ENCODE measurements at places on chromosomes 1 and 21.
A peak's percentile ranks its signal among the peaks of the same experiment; 100 is the strongest.

GRCh38 chr1:202210385-202210784 is 16.8 kb downstream of the LGR6 start:
- DNase-seq: no peak

DNA sequence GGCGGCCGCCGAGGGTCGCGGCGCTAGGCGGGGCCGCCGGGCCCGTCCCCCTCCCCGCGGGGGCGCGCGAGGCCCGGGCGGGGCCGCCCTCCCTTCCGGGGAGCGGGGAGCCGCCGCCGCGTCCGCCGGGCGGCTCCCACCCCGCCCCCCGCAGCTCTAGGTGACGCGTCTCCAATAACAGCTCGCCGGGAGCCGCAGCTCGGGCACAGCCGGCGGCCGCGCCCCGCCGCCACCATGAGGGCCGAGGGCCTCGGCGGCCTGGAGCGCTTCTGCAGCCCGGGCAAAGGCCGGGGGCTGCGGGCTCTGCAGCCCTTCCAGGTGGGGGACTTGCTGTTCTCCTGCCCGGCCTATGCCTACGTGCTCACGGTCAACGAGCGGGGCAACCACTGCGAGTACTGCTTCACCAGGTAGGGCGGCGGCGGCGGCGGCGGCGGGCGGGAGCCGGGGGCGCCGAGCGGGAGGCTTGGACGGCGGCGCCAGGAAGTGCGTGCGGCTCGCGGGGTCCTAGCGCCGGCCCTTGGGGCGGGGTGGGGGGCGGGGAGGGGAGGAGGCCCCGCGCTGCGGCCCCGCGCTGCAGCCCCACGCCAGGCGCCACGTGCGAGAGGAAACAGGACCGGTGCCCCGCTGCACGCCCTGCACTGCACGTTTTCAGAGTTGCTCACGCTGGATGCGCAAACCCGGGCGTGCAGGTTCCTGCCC is at the start of gene SMYD2:
SMYD2 (plus strand) TSS at position 139 of the 699 bp plus-strand sequence; CDS start at position 235, 96 bp downstream.
- peak; percentile 54 for DNase-seq

DNA sequence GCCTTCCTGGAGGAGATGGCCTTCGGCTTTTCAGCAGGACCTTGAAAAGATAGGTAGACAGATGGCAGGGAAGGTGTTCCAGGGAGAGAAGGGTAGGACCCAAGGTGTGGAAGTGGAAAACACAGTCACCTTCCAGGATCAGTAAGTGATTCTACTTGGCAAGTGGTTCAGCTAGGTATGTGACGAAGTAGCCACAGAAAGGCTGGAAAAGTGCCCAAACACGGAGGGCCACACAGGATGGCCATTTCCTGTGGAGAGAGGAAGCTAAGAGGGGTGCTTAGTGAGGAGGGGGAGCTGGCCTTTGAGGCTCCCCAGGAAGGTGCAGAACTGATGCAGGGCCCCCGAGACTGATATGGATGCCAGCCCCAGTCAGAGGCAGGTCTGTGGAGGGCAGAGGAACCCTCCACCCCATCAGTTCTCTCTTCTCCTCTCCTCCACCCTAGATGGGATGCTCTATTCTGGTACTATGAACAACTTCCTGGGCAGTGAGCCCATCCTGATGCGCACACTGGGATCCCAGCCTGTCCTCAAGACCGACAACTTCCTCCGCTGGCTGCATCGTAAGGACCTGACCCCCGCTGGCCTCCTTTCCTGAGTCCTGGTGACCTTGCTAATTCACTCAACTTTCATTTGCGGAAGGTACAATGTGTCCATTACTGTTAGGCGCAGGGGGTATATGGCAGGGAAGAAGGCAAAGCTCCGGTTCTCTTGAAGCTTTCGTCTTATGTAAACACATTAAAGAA is 6.8 kb downstream of the SEMA4A start:
- no peak for DNase-seq

DNA sequence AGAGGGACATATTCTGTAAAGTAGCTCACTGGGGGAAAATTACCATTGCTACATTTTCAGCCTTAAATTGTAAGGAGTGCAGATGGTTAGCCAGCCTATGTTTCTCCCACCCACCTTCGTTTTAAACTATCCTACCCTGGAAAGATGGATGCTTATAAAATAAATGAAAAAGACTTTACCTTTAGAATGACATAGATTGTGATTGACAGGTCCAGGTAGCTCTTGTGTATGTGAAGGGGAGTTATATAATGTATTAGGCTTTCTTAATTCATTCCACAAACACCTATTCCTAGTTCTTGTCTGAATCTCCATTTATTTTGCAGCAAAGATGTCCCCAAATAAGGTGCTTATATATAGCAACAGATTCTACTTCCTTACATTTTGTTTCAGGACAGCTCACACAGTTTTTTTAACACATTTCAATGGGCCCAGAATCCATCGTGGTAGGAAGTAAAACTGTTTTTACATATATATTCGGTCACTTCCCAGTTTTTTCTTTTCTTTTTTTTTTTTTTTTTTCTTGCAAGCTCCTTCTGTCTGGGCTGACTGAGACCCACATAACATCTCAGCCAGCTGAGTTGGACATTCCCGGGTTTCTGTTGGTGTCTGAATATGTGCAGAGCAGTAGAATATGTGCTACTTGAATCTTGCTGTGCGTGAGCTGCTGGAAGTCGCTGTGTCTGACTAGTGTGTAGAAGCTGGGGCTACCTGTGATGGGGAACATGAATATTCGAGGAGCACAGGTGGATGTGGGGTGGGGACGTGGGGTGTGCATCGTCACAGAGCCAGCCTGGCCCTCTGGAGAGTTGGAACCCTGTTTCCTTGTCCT is 27.8 kb downstream of the UCK2 start:
- no peak for DNase-seq

DNA sequence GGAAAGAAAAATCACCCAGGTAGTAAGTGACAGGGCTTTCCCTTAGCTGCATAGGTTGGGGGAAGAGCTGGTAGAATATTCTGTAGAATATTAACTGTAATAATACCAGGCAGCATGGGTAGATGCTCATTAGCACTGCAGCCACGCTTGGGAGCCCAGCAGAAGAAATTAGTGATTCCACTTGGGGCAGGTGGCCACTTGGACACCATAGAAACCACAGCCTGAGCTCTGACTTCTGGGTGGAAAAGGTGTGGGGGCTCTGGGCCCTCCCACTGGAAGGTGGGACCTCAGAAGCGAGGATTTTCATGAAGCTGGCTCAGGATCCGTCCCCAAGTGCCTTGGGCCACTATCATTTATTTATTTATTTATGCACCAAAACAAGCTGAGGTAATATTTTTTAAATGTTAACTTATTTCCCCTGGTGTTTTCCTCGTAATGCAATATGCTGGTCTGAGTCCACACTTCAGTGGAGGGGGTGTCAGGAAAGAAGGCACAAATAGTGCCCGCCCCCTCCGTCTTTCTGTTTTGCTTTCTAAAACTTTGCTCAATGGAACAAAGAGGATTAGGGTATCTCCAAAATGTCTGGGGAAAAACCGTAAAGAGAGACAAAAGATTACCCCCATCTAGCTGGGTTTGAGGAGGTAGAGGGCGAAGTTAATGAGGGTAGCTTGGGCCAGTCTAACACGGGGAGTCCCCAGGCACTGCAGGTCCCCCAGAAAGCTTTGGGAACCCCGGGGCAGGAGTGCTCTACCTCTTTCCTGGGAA is 75.2 kb upstream of the GADD45A start:
- DNase-seq: no peak

DNA sequence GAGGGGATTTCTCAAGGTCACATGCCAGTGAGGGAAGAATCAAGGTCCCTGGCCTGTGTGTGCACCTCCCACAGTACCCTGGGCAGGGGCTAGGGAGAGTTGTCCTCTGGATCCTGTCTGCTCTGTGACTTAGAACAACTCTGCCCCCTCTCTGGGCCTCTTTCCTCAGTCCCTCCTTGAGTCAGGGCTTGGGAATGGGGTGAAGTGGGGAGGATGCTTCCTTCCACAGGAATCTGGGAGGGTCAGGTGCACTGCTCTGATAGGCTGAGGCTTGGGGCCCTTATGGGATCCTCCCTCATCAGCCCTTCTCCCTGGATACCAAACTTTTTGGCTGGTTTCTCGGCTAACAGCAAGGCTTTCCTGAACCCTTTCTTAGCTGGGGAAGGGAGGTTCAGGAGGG is 2.5 kb downstream of the TRNP1 start:
- DNase-seq: no peak

DNA sequence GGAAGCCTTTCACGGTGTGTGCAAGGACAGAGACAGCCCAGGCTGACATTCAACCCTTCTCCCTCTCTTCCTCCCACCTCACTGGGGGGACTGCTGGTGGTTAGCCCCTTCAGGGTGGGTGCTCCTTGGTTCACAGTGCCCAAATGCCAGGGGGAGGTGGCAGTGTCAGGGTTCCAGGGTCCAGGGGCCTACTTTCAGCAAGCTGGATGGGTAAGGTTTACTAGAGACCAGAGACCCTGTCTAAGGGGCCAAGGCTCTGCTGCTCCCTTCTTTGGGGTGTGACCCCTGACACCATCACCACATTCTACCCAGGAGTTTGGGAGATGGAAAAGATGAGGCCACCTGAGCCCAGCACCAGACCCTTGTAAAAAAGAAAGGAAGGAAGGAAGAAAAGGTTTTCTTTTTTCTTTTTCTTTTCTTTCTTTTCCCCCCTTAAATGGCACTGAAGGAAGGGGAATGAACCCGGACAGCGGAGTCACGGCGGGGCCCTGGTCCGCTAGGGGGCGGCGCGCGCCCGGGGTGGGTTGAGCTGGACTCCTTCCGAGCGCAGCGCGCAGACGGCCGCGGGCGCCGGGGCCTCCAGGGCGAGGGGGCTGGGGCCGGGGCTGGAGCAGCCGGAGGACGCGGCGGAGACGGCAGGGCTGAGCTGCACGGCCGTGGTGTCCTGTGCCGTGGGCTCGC is 18.8 kb downstream of the KNCN start:
- peak; percentile 62 for DNase-seq

- no peak for DNase-seq
These were observed 1.3 kb downstream of the AIRE start for GRCh38 chr21:44286716-44287632.

DNA sequence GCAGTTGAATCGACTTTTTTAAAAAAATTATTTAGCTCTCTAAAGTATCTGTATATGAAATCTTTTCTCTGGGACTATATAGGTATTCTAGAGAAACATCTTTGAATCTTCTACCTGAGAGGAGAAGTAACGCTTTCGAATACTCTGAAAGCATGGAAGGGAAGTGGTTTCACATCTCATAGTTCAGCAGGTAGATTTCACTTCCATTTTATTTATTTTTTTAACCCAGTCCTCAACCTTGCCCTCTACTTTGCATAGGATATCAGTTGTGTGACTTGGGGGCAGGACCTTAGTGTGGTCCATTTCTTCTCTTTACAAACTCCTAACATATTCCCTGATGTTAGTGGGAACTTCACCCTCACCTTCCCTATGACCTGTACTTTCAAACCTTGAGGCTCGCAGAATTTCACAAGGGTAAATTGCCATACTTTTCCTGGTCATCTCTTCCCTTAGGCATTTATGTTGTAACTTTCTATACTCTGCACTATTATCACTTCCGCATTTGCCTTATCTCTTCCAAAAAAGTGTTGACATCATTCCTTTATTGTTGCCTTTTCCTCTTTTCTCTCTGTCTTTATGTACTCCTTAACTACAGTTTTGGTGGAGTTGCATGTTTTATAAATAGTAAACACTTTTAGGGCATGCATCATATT is 1208.5 kb upstream of the ADGRL4 start:
- DNase-seq: no peak

DNA sequence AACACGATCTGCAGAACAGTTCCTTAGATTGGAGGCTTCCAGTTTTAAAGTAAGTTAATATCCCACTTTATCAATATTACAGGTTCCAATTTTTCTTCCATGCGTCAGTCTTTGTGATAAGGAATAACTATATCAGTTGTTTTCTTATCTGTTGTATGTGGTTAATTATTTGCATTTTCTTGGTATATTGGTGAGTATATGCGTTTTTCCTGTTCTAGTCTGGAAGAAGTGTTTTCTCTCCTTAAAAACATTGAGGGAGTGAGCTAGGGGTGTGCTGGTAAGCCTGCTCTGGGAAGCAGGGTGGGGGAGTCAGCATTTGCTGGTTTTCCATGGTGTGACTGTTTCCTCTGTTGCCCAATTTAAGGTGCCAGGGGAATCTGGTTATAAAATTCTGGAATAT is 50.2 kb upstream of the KIF1B start:
- DNase-seq: no peak

- DNase-seq: no peak
These were observed 171.6 kb downstream of the S1PR1 start for GRCh38 chr1:101408212-101409042.

DNA sequence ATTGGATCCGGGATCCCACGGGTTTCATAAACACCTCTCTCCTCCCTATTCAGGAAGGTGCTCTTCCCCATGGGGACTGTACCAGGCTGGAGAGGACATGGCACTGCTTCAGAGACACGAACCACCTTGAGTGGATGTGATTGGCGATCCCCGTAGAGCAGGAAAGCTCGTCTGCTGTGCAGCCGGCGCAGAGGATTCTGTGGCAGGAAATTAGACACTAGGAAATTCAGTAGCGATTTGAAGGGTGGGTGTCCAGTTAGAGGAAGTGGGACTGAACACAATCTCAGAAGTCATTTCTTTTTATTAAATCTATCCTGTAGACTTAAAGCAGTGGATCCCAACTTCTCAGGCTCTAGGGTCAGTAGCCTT is 767 bp downstream of the PDIK1L start:
- no peak for DNase-seq

- DNase-seq: no peak
These were observed 56.2 kb downstream of the KIF14 start for GRCh38 chr1:200564319-200564718.

- DNase-seq: no peak
These were observed 2.8 kb upstream of the STMN1 start for GRCh38 chr1:25909040-25909439.

DNA sequence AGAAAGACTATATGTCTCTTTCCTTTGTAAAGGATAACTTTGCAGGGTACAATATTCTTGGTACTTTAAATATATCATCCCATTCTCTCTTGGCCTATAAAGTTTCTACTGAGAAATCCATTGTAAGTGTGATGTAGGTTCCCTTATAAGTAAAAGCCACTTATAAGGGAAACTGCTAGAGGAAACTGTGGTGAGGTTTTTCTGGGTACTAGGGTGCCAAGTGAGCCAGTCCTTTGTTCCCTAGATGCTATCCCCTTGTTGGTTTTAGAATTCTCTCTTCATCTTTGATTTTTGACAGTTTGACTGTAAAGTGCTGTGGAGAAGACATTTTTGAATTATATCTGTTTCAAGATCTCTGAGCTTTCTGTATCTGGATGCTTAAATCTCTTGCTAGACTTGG is 108.9 kb upstream of the NEK7 start:
- no peak for DNase-seq

GRCh38 chr1:248739572-248740205 is 15.9 kb downstream of the LYPD8 start:
- DNase-seq: no peak

DNA sequence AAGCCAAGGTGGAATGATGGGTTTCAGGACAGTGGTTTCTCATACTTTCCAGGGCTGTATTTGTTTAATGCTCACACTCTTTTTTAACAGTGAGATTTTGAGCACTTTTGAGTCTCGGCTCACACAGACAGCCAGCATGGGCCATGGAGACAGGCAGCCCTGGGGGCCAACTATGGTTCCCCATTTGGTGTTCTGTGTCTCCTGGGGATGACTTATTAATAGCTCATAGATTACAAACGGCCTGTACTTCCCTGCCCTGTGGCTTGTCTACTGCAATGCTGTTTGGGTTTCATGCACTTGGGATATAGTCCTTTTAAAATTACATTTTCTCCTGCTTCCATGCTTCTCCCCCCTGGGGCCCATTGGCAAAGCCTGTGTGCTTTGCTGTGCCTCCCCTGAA is 178.3 kb downstream of the KCNJ6 start:
- no peak for DNase-seq

GRCh38 chr1:215845234-215845891 is 278.3 kb downstream of the KCTD3 start:
- DNase-seq: no peak
